Ascending aorta (tissue), 2 donors: ENCODE measurements at places on chromosomes 1 and 21. TPM values are rescaled to one million over a fixed set of nuclear protein-coding genes. Genes with fewer than 3 reads are reported as not detected.

Gene PUM1
- 52.3 TPM for total RNA-seq

DNA sequence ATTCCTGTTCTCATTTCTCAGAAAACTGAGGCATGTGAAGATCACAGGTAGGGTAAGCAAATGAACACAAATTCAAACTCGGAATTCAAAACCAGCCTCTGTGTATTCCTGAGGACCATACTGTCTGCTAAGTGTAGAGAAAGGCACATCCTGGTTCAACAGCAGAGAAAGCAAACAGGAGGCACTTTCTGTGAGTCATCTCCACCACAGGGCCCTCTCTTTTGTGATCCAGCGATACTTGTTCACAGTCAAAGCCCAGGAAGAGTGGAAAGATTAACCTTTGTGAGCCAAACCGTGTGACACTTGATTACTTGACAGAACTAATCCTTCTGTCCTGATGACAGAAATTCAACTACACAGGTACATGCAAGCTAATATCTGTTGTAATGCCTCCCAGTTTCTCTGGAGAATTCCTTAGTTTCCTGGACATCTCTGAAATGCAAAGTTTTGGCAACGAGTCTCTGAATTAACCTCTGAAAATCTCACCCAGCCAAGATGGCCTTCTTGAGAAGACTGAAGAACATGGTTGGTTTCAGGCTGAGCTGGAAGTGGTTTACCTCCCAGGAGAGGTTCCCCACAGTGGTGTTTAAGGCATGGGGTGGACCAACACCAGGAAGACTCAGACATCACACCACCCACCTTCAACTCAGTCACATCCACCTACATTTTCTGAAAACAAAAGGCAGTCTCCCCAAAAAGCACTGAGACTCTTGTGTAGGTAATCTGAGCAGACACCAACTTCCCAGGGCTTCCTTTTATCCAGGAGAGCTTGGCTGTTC lies 98.2 kb upstream of the ERG start:
- DNase-seq = no peak

Gene CLDN17
- not detected for total RNA-seq

- no peak for DNase-seq
Observed at GRCh38 chr1:104238991-104239390, 489.3 kb downstream of the AMY1C start.

Gene ZNF593OS
- not detected for total RNA-seq
